HTR-8/SVneo (cell line): ENCODE measurements at places on chromosomes 1 and 21.

DNA sequence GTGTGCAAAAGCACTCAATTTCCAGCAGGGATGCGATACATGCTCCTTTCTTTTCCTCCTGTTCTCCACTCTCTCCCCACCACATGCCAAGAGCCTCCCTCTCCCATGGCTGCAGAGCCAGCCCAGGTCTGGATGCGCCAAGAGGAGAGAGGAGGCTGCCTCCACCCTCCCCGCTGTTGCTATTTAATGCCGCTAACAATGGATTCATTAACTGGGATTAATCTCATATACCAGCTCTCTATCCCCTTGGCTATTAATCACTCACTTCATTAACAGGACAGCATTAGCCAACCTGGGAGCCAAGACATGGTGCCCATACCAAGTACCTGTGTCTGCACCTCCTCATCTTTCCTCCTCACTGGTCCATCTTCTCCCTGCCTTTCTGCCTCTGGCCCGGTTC lies 49.1 kb upstream of the SCMH1 start:
- DNase-seq: no peak

- no peak for DNase-seq
Observed at GRCh38 chr1:14596591-14596990, 1.9 kb upstream of the KAZN start.

DNA sequence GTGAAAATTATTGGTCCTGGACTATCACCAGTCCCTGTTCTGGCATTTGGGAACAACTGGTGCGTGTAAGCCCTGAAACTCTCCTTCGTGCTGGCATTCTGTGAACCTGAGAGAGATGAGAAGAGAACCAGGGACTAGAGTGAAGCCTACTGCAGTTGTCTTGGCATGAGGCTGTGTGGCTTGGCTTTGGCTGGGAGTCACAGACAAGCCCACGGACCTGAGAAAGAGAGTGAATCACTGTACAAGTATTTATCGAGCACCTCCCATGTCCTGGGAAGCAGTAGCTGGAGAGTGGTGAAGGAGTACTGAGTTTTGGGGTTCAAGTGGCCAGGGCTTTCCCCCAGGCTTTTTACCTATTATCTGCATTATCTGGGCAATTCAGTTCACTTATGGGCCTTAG lies 63.3 kb downstream of the FGGY start:
- peak; percentile 11 for DNase-seq

- DNase-seq: no peak
Observed at GRCh38 chr1:11324567-11325165, 51.7 kb downstream of the UBIAD1 start.

GRCh38 chr1:11600836-11601235 lies 53.4 kb downstream of the FBXO2 start:
- no peak for DNase-seq

GRCh38 chr21:32403201-32403777 lies 9.2 kb upstream of the EVA1C start:
- DNase-seq: peak; percentile 76

- no peak for DNase-seq
Observed at GRCh38 chr1:169946206-169946605, 52.5 kb upstream of the SCYL3 start.

GRCh38 chr1:243409284-243409683 lies 153.4 kb downstream of the SDCCAG8 start:
- DNase-seq: no peak

GRCh38 chr1:77473690-77474089 lies 191.9 kb downstream of the AK5 start:
- DNase-seq: peak; percentile 33

DNA sequence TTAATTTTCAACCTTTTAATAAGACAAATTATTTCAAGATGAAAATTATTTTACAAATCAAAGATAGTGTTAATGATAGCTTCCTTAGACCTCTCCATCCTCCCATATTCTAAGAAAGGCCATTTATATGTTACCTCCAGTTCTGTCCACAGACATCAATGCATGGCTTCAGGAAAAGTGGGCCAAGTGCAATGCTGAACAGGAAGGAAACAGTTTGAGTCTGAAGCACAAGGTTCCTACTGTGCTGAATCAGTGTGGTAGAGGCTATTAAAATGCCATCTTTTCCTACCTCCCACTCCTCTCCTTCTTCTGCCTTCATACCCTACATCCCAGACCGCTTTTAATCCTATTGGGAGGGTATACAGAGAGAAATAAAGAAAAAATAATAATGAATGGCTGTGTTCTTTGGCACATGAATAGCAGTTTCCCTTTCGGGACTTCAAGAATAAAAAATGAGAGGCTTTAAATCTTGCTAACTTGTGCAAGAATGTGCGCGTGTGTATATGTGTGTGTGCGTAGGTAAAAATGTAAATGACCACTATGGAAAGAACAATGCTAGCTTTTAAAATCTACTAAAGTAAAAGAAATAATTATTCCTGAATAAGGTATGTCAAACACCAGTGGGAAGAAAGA lies 62.6 kb upstream of the C1orf105 start:
- DNase-seq: no peak

DNA sequence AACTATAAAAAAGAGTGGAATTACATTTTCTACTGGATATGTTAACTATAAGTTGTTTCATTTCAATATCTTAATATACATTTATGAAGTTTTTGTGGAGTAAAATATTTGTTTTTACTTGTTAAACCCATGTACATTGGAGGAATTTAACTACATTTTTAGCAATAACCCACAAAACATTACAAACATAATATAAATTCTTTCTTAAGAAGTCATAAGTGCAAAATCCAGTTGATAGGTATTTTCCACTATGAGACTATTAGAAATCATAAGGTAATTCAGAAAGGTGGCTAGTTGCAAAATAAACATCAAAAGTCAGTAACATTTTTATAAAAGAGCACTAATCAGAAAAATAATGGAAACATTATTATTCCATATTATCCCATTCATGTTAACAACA lies 73.9 kb upstream of the RRP15 start:
- no peak for DNase-seq

GRCh38 chr1:50780797-50781196 lies 179.3 kb downstream of the FAF1 start:
- no peak for DNase-seq

- no peak for DNase-seq
Observed at GRCh38 chr1:152398812-152399698, 15.0 kb downstream of the CRNN start.

DNA sequence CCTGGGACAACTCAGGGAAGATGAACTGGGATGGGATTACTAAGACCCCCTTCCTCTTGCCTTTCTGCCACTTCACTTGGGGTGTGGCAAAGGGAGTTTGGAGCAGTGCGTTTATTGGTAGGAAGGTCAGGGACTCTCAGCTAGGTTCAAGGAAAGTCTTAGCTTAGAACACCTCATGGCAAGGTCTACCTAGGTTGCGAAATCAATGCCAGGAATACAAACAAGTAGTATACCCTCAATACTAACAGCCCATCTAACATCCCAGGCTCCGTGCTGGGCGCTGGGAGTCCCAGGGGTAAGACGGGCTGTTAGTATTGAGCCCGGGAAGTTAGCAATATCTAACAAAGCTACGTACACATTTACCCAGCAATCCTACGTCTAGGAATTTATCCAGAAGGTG lies 4.7 kb downstream of the ATP2B4 start:
- no peak for DNase-seq
